A673 (cell line): ENCODE measurements at places on chromosomes 2 and 18. TPM values are rescaled to one million over a fixed set of nuclear protein-coding genes. Genes with fewer than 3 reads are reported as not detected.

The CRIM1 gene
- total RNA-seq = 35.3 and 46.5 TPM in 2 replicates

The DNER gene
- total RNA-seq = 8.4 and 9.2 TPM in 2 replicates

The PASK gene
- 59.4 and 74.3 TPM in 2 replicates for total RNA-seq

The TTC31 gene
- 25.8 and 28.6 TPM in 2 replicates for total RNA-seq

The GPR45 gene
- not detected in 2 replicates for total RNA-seq

The ALPG gene
- total RNA-seq = not detected in 2 replicates

The FOXI3 gene
- 0.11 TPM in 2 replicates for total RNA-seq

The GRHL1 gene
- total RNA-seq = 0.13 and 0.42 TPM in 2 replicates

The LINC00305 gene
- total RNA-seq = not detected in 2 replicates

The RAB3GAP1 gene
- total RNA-seq = 38.9 and 39.8 TPM in 2 replicates

The AQP12B gene
- not detected in 2 replicates for total RNA-seq

The LOXHD1 gene
- 25.5 and 26.4 TPM in 2 replicates for total RNA-seq

- H3K27ac ChIP-seq = no peak overlapping the region
- no peaks in the 10 kb centered on the region for H3K36me3 ChIP-seq
- peak overlapping the region; percentile 39 for H3K4me3 ChIP-seq
- no peaks in the 10 kb centered on the region for H3K27me3 ChIP-seq
- peak; percentile 85 for DNase-seq
Measured at GRCh38 chr2:130336877-130337734, 5.6 kb upstream of the IMP4 start.

DNA sequence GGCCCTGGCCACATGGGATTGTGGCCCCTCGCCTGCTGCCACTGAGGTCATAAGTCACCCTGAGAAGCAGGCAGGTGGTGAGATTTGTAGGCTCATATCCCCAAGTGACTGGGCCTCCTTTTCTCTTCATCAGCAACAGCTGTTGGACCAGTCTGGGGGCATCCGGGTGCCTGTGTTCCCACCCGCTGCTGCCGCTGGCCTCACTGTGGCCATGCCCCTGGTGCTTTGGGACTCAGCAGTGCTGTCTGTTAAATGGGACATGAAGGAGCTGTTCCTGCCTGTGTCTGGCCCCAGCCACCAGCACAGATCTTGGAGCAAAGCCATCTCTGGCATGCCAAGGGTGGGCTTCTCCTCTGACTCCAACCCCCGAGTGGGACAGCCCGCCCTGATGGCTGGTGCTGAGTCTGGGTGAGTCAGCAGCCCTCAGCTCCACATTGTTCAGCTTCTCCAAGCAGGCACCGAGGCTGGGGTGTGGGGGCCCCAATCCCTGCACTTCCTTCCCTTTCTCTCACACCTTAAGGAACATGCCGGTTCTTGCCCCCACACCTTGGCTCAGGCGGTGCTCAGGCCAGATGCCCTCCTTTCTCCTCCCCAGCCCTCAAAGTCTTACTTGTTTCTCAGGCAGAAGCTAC is 207.9 kb downstream of the GLI2 start:
- no peak overlapping the region for H3K27ac ChIP-seq
- no peak overlapping the region for H3K4me3 ChIP-seq
- H3K36me3 ChIP-seq = no peaks in the 10 kb centered on the region
- no peak for DNase-seq
- H3K27me3 ChIP-seq = no peaks in the 10 kb centered on the region

DNA sequence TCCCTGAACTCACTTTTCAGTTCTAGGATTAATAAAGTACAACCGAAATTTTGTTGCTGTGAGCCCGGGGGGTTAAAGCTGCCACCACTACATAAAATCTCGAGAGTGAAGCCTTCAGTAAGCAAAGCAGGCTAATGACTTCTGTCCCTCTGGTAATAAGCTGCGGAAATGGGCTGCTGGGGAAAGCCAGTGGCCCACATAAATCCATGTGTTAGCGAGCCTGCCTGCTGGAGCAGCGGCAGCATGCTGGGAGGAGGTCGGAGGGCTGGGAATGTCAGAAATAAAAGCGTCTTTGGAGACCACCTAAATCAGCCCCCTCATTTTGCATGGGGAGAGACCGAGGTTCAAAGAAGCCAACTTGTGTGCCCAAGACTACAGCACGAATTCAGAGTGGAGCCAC is 371.7 kb downstream of the TNS1 start:
- no peak overlapping the region for H3K4me3 ChIP-seq
- no peaks in the 10 kb centered on the region for H3K4me1 ChIP-seq
- H3K36me3 ChIP-seq = no peaks in the 10 kb centered on the region

DNA sequence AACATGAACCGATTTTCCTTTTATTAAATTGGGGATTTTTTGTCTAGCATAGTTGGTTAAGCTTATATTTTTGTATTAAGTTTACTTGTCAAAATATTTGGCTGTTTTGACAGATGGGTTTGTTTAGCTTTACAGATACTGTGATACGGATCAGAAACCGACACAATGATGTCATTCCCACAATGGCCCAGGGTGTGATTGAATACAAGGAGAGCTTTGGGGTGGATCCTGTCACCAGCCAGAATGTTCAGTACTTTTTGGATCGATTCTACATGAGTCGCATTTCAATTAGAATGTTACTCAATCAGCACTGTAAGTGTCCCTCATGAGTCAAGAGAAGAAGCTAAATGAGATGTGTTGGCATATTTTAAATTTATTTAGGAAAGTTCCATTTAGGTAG is 8.5 kb downstream of the PDK1 start:
- H3K27ac ChIP-seq = no peak overlapping the region
- no peak overlapping the region for H3K4me3 ChIP-seq
- H3K36me3 ChIP-seq = peaks cover 18% of the 10 kb centered on the region
- no peak for DNase-seq
- H3K27me3 ChIP-seq = no peaks in the 10 kb centered on the region

GRCh38 chr18:63271881-63272299 is 47.7 kb downstream of the BCL2 start:
- DNase-seq = no peak
- no peaks in the 10 kb centered on the region for H3K27me3 ChIP-seq
- no peak overlapping the region for H3K27ac ChIP-seq
- H3K4me3 ChIP-seq = no peak overlapping the region

DNA sequence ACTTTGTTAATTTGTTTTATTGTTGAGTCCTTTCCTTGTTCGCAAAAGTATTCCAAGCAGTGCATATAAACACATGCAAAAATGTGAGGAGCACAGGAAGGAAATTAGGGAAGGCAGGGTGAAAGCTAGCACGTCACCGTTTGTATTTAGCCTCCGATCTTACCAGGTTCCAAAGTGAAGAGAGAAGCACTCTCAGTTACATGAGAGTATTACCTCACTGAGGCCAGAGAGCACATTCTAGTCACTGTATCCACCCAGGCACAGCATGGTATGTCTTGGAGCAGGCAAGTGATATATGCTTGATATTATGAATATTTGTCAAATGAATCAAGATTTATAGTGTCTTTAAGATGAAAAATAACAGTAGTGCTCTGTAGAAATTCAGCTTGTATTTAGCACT is 6.5 kb upstream of the TMEM182 start:
- H3K27me3 ChIP-seq = no peaks in the 10 kb centered on the region
- H3K36me3 ChIP-seq = no peaks in the 10 kb centered on the region
- no peak for DNase-seq
- no peaks in the 10 kb centered on the region for H3K4me1 ChIP-seq
- no peak overlapping the region for H3K4me3 ChIP-seq
- H3K27ac ChIP-seq = no peak overlapping the region

DNA sequence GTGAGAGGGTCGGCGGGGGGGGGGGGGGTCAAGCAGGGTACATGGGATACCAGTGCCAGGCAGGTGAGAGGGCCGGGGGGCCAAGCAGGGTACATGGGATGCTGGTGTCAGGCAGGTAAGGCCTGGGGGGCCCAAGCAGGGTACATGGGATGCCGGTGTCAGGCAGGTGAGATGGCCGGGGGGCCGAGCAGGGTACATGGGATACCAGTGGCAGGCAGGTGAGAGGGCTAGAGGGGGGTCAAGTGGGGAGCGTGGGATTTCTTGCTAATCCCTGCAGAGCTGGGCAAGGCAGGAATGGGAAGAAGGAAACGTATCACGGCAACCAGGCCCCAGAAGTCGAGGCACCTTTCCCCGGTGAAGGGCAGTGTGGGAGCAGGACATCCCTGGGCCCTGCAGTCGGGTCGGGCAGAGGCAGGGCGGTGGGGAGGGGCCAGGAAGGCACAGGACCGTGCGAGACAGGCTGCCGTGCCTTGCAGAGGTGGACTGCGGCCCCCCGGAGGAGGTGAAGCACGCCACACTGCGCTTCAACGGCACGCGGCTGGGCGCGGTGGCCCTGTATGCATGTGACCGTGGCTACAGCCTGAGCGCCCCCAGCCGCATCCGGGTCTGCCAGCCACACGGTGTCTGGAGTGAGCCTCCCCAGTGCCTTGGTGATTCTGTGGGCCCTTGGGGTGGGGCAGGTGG is 49.3 kb downstream of the MTERF4 start:
- H3K27me3 ChIP-seq = no peaks in the 10 kb centered on the region
- H3K27ac ChIP-seq = no peak overlapping the region
- H3K4me1 ChIP-seq = no peaks in the 10 kb centered on the region
- no peak for DNase-seq

DNA sequence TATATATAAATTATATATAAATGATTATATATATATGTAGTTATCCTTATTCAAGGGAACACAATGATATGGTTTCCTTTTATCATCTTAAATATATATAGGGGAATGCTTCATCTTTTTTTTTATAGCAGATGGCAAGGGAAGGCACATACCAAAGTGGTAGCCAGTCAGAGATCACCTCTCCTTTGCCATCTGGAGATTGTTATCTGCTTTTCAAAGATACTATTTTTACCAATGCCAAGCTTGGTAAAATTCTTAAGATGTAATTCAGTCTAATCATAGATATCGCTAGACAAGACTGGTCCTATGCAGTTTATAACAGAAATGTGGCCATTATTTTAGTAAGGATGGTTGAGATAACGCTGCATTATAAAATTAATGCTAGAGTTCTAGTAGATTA is 64.7 kb upstream of the DSEL start:
- H3K36me3 ChIP-seq = no peaks in the 10 kb centered on the region
- DNase-seq = no peak
- H3K4me1 ChIP-seq = no peaks in the 10 kb centered on the region
- no peak overlapping the region for H3K27ac ChIP-seq

DNA sequence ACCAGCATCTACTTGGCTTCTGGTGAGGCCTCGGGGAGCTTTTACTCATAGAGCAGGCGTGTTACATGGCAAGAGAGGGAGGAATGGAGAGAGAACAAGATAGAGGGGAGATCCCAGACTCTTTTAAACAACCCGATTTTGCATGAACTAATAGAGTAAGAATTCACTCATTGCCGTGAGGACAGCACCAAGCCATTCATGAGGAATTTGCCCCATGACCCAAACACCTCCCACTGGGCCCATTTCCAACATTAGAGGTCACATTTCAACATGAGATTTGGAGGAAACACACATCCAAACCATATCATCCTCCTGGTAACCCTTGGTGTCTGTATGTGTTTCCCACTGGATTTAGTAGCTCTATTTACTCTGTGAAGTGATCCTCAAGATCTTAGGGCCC is 249.9 kb upstream of the SP5 start:
- no peaks in the 10 kb centered on the region for H3K36me3 ChIP-seq
- DNase-seq = no peak
- no peak overlapping the region for H3K4me3 ChIP-seq
- H3K27me3 ChIP-seq = no peaks in the 10 kb centered on the region

- no peak overlapping the region for H3K27ac ChIP-seq
- DNase-seq = no peak
- no peaks in the 10 kb centered on the region for H3K36me3 ChIP-seq
- H3K27me3 ChIP-seq = no peaks in the 10 kb centered on the region
- no peaks in the 10 kb centered on the region for H3K4me1 ChIP-seq
Measured at GRCh38 chr18:24187049-24187448, 48.2 kb downstream of the CABYR start.

GRCh38 chr2:8987410-8987809 is 16.1 kb downstream of the MBOAT2 start:
- no peaks in the 10 kb centered on the region for H3K36me3 ChIP-seq
- H3K4me3 ChIP-seq = no peak overlapping the region
- no peaks in the 10 kb centered on the region for H3K27me3 ChIP-seq
- DNase-seq = no peak
- H3K27ac ChIP-seq = no peak overlapping the region

GRCh38 chr18:75089748-75090327 is 119.1 kb downstream of the PTGR3 start:
- no peak for DNase-seq
- H3K4me3 ChIP-seq = no peak overlapping the region
- no peak overlapping the region for H3K27ac ChIP-seq
- no peaks in the 10 kb centered on the region for H3K27me3 ChIP-seq

GRCh38 chr2:196195302-196195701 is 23.9 kb upstream of the STK17B start:
- H3K27ac ChIP-seq = no peak overlapping the region
- peak; percentile 28 for DNase-seq
- peaks cover 9% of the 10 kb centered on the region for H3K4me1 ChIP-seq
- H3K36me3 ChIP-seq = no peaks in the 10 kb centered on the region
- H3K27me3 ChIP-seq = no peaks in the 10 kb centered on the region

GRCh38 chr2:120400551-120400950 is 54.6 kb downstream of the INHBB start:
- H3K36me3 ChIP-seq = no peaks in the 10 kb centered on the region
- H3K27me3 ChIP-seq = no peaks in the 10 kb centered on the region
- DNase-seq = no peak
- H3K27ac ChIP-seq = no peak overlapping the region
- H3K4me3 ChIP-seq = no peak overlapping the region
- H3K4me1 ChIP-seq = peaks cover 13% of the 10 kb centered on the region

- H3K27me3 ChIP-seq = no peaks in the 10 kb centered on the region
- H3K36me3 ChIP-seq = no peaks in the 10 kb centered on the region
- H3K4me1 ChIP-seq = no peaks in the 10 kb centered on the region
- H3K27ac ChIP-seq = no peak overlapping the region
- no peak overlapping the region for H3K4me3 ChIP-seq
- no peak for DNase-seq
Measured at GRCh38 chr2:209973328-209973727, 29.1 kb upstream of the RPE start.

DNA sequence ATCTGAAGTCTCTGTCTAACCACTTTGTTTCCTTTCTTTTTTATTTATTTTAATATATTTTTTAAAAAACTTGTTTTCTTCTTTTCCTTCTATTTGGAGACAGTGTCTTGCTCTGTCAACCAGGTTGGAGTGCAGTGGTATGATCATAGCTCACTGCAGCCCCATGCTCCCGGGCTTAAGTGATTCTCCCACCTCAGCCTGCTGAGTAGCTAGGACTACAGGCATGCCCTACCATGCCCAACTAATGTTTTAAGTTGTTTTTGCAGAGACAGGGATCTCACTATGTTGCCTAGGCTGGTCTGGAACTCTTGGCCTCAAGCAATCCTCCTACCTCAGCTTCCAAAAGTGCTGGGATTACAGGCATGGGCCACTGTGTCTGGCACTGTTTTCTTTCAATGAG is 81.1 kb upstream of the TLK1 start:
- no peaks in the 10 kb centered on the region for H3K36me3 ChIP-seq
- H3K27me3 ChIP-seq = no peaks in the 10 kb centered on the region
- no peak overlapping the region for H3K27ac ChIP-seq
- DNase-seq = no peak
- H3K4me3 ChIP-seq = no peak overlapping the region

- H3K27me3 ChIP-seq = no peaks in the 10 kb centered on the region
- no peaks in the 10 kb centered on the region for H3K36me3 ChIP-seq
- DNase-seq = no peak
- no peak overlapping the region for H3K4me3 ChIP-seq
- no peak overlapping the region for H3K27ac ChIP-seq
- H3K4me1 ChIP-seq = no peaks in the 10 kb centered on the region
Measured at GRCh38 chr18:45381282-45381681, 234.0 kb upstream of the SLC14A2 start.
